ENCODE measurements at places on chromosomes 5 and 9. TPM values are rescaled to one million over a fixed set of nuclear protein-coding genes. Genes with fewer than 3 reads are reported as not detected.
A peak's percentile ranks its signal among the peaks of the same experiment; 100 is the strongest.

The ARHGEF37 gene
- 0.28 TPM for total RNA-seq

DNA sequence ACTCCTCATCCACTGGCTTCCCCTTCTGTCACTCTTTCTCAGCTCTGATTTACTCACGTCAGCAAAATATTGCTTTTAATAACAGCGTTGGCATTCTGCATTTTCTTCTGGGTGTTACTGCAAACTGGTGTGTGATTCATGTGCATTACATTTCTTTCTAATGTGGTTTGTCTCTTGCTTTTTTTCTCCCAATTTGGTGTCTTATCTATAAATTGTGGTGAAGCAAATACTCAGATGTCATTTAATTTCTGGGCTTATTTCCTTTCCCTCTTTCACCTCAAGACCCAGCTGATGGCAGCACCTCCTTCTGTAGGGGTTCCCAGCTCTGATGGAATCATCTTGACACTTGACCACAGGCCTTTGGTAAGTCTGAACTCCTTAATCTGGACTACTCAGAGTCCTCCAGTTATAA lies 180.7 kb upstream of the ZNF618 start:
- H3K27ac ChIP-seq, result no peak overlapping the region
- no peak overlapping the region for H3K4me3 ChIP-seq
- no peaks in the 10 kb centered on the region for H3K4me1 ChIP-seq
- peaks cover 2% of the 10 kb centered on the region for H3K27me3 ChIP-seq

The SOX30 gene
- not detected for total RNA-seq

The GPSM1 gene
- total RNA-seq, result 28.7 TPM

DNA sequence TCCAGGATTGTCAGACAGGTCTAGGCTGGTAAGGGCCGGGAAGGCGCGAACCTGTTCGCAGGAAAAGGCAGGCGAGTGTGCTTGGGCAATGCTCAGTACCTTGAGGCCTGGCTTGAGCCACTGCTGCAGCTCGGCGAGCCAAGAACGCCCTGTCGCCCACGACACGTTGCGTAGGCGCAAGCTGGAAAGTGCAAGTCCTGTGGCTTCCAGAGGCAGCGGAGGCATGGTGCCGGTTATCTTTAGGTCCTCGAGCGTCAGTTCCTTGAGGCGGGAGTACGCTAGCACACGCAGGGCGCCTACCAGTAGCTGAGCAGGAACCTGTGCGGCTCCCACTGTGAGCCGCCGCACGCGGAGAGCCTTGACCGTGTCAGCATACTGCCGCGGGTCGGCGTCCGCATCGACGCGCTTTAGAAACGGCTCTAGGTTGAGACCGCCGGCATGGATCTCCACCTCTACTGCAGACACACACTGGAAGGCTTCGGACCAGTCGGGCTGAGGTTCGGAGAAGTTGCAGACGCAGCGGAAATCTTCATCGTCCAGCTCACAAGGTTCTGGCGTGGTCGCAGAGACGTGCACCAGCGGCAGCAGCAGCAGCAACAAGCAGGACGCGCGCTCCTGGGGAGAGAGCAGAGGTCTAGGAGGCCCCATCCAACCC lies 482 bp downstream of the CD14 start:
- no peak overlapping the region for H3K27ac ChIP-seq
- peak overlapping the region; percentile 30 for H3K4me3 ChIP-seq
- no peaks in the 10 kb centered on the region for H3K36me3 ChIP-seq
- DNase-seq, result peak; percentile 54
